ENCODE measurements at places on chromosomes 12 and 14.

DNA sequence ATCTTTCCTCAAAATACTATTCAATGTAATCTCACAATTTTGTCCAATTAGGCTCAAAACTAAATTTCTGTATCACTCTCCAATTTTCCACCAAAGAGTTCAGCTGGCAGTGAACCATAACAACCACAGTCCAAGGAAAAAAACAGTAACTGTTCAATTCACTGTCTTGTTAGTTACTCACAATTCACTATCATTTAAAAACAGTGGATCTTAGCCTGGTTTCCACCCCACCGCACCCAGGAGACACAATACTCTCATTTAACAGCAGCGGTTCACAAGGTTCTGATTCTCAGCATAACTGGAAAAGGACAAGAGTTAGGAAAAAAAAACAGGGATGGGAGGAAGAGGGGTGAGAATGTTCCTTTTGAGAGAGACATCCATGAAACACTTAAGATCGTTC, 40.5 kb downstream of the MED13L start:
- no peak for DNase-seq

GRCh38 chr12:107884769-107885694, 110.5 kb downstream of the ASCL4 start:
- peak; percentile 46 for DNase-seq

DNA sequence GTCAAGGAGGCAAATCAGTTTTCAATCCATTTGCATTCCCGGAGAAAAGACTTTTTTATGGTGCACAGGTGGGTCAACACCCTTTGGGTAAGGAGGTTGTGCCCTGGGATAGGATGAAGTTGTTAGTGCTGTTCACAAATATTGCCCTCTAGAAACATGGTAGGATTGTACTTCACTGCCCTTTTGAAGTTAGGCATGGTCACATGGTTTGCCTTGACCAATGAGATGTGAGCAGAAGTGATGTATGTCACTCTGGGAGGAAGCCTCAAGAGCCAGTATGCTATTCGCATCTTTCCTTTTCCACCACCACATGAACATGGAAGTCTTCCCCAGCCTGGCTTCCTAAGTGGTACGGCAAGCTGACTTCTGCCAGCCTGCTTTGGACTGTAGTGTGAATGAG, 182.7 kb downstream of the TMX1 start:
- no peak for DNase-seq

- no peak for DNase-seq
Observed at GRCh38 chr14:38012056-38012455, 195.6 kb upstream of the SSTR1 start.

DNA sequence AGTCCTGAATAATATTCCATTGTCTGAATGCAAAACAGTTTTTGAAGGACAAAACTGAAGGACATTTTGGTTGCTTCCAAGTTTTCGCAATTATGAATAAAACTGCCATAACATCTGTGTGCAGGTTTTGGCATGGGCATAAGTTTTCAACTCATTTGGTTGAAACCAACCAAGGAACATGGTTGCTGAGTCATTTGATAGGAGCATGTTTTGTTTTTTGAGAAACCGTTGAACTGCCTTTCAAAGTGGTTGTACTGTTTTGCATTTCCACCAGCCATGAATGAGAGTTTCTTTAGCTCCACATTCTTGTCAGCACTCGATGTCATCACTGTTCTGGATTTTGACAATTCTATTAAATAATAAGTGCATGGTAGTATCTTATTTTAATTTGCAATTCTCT, 23.0 kb upstream of the GSG1 start:
- no peak for DNase-seq

GRCh38 chr12:18837025-18837424, 99.1 kb downstream of the CAPZA3 start:
- no peak for DNase-seq

GRCh38 chr12:53213348-53213747, 6.3 kb upstream of the ITGB7 start:
- peak; percentile 69 for DNase-seq

DNA sequence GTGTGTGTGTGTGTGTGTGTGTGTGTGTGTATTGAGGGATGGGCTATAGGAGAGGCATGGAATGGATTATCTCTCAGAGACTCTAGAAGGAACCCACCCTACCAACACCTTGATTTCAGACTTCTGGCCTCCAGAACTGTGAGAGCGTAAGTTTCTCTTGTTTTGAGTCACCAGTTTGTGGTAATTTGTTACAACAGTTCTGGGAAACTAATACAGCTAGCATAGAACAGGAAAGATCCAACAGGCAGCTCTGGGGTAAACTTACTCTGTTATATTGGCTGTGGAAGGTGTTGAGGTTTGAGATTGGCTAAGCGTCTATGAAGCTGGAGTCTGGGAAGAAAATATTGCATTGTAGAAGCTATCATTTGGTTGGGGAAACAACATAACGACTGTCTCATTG, 334.3 kb downstream of the AACS start:
- no peak for DNase-seq
